ENCODE measurements at places on chromosomes 4 and X. TPM values are rescaled to one million over a fixed set of nuclear protein-coding genes. Genes with fewer than 3 reads are reported as not detected.

DNA sequence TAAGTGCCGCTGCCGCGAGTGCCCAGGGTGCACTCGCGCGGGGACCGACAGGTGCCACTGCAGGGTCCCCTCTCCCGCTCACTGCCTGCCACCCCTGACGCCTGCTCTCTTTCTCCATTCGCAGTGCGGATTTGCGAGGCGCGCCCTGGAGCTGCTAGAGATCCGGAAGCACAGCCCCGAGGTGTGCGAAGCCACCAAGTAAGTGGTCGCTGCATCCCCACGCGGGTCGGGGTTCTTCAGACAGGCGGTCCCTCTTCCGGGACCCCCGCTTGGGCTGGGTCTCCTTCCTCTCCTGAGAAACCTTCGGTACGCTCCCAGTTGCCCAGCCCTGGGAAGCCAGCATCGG, 547 bp downstream of the GUCY1A1 start:
- DNase-seq, result peak; percentile 65
- H3K36me3 ChIP-seq, result peaks cover 34% of the 10 kb centered on the region
- no peaks in the 10 kb centered on the region for H3K27me3 ChIP-seq
- H3K4me3 ChIP-seq, result peak overlapping the region; percentile 85
- peak overlapping the region; percentile 81 for H3K27ac ChIP-seq

DNA sequence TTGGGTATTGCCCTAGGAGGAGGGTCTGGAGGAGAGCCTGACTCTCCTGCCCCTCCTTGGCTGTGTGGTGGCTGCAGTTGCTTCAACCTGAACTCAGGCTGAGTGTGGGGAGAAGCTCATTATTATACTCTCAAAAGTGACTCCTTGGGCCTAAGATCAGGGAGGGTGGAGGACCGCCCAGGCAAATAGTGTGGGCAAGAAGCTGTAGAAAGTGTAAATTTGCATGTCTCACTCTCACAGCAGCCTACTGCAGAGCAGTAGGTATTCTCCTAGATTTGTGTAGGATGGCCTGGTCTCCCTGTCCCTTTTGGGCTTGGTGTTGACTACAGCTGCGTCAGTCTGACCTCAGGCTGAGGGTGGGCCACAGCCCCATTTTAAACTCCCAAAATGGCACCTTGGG, 156.1 kb downstream of the ZNF330 start:
- H3K4me3 ChIP-seq, result no peak overlapping the region
- DNase-seq, result no peak

DNA sequence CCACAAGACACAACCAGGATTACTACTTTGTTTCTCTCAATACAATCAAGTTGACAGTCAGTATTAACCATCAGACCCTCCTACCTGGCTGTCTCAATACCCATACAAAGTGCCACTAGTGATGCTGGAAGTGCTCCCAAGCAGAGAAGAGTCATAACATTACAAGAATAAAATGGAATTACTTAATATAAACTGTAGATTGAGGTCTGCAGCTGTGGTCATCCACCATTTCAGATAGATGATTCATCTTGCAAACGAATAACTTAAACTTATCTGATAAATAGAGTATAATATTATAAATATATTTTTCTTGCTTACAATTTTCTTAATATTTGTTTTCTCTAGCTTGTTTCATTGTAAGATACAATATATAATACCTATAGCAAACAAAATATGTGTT, 1034.2 kb upstream of the PCDH10 start:
- no peak for DNase-seq
- H3K27me3 ChIP-seq, result no peaks in the 10 kb centered on the region
- no peak overlapping the region for H3K27ac ChIP-seq
- no peaks in the 10 kb centered on the region for H3K36me3 ChIP-seq
- no peaks in the 10 kb centered on the region for H3K4me1 ChIP-seq

DNA sequence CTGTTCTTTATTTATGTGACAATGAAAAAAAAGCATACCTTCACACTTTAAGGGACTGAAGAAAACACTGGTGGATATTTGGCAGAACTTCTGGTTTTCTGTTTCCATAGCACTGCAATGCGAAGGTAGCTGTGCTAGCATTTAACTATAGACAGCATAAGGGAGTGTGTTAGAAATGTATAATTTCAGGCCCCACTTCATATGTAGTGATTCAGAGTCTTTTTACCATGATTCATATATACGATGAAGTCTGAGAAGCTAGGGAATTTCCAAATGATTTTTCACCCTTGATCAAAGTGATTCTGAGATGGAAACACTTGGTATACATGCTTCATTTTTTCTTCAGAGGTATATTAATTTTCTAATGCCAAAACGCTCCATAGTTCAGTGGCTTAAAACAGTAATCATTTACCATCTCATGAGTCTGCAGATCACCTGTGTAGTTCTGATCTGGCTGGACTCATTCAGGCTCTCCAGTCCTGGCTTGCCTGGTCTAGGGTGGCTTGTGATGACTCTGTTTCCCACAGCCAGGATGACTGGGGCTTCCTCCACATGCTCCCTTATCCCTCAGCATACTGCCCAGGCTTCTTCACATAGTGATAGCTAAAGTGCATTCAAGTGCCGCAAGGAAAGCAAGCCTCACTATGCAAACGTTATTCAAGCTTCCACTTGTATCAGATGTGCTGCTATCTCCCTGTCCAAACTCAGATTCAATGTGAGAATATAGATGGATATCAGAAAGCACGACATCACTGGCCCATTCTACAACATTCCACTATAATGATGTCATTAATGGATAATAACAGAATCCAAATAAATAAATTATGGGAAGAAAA, 790.1 kb downstream of the TECRL start:
- H3K27ac ChIP-seq, result no peak overlapping the region
- H3K27me3 ChIP-seq, result no peaks in the 10 kb centered on the region
- no peaks in the 10 kb centered on the region for H3K4me1 ChIP-seq
- H3K36me3 ChIP-seq, result no peaks in the 10 kb centered on the region
- no peak for DNase-seq

DNA sequence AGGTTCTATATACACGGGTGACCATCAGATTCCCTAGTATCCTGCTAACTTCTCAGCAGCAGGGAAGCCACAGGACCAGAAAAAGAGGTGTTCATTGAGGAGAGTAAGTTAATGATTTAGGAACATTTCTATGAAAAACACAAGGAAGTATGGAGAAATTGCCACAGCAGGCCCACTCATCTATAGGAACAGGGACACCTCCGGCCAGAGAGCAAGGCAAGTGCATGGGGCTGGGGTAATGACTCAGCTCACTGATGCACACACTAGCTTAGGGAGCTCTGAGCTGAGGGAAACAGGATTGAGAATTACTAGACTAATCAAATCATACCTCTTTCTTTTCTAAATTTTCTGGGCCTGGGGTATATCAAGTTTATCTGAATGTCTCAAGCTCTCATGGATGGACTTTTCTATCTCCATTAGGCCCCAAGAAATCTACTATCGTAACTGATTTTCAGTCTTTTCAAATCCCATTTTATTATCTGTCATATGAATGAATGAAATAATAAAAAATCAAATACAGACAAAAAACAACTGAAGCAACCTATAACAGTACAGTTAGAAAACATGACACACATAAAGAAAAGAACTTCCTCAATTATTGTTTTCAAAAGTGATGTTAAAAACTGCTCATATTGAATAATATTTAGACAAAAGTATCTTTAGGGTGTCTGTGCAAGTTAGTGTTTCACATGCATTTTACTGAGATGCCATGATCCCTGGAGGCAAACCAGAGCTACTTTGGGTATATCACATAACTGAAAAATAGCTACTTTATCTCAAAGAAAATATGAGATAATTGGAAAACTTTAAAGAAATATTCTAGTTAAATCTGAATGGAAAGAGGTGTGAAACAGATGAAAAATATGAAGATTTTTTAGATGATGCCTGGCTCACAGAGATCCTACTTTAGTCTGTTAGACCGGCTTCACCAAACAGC, 89.8 kb downstream of the FBXO8 start:
- no peaks in the 10 kb centered on the region for H3K27me3 ChIP-seq
- peak; percentile 2 for DNase-seq
- no peak overlapping the region for H3K4me3 ChIP-seq
- no peaks in the 10 kb centered on the region for H3K36me3 ChIP-seq

GRCh38 chrX:2418000-2418399, 82.8 kb downstream of the DHRSX start:
- no peaks in the 10 kb centered on the region for H3K4me1 ChIP-seq
- H3K27ac ChIP-seq, result no peak overlapping the region
- no peak for DNase-seq
- H3K36me3 ChIP-seq, result no peaks in the 10 kb centered on the region
- H3K4me3 ChIP-seq, result no peak overlapping the region

DNA sequence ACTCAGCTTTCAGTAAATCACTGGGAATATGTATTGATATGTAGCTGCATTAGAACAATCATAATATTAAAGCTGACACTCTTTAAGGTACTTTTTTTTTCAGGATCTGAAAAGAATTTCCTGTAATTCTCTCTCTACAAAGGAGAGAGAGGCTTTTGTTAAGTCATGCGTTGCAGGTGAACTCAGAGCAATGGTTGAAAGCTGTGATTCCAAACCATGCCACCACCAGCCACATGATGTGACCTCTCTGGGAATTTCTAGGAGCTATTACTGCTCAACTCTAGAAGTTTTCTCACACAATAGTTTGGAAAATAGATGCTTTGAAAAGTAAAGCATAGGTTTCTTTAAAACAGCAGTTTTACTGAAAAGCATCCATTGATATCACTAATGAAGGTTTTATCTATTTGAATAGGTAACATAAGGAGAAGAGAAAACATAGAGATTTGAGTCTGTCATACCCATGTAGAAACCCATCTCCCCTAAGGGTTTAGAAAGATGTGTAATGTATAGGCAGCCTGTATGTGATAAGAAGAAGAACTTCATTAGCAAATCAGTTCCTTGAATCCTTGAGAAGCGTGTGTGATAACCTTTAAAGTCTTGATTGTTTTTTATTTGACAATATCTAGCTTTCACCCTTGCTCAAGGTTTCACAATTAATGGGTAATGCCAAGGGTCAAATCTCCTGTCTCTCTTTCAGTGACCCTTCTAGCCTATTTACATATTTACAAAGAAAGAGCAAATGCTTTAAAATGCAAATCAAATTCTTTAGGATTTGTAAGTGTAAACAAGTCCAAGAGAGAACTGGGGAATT, 161.0 kb upstream of the ANKRD50 start:
- no peak overlapping the region for H3K27ac ChIP-seq
- H3K4me1 ChIP-seq, result no peaks in the 10 kb centered on the region
- H3K36me3 ChIP-seq, result no peaks in the 10 kb centered on the region
- H3K4me3 ChIP-seq, result no peak overlapping the region

- H3K4me1 ChIP-seq, result no peaks in the 10 kb centered on the region
- DNase-seq, result no peak
- no peaks in the 10 kb centered on the region for H3K36me3 ChIP-seq
- no peak overlapping the region for H3K4me3 ChIP-seq
These were observed 16.9 kb downstream of the NAA11 start for GRCh38 chr4:79308971-79309370.

GRCh38 chr4:39713691-39714090, 15.8 kb downstream of the UBE2K start:
- H3K4me1 ChIP-seq, result peaks cover 6% of the 10 kb centered on the region
- peaks cover 14% of the 10 kb centered on the region for H3K36me3 ChIP-seq
- no peak overlapping the region for H3K27ac ChIP-seq
- no peak for DNase-seq
- no peak overlapping the region for H3K4me3 ChIP-seq

GRCh38 chrX:129748305-129748704, 9.5 kb downstream of the XPNPEP2 start:
- peaks cover 54% of the 10 kb centered on the region for H3K27me3 ChIP-seq
- no peak for DNase-seq

RAB41 gene
- total RNA-seq, result not detected

PHOX2B gene
- total RNA-seq, result not detected

VCX gene
- total RNA-seq, result not detected
